Hypothalamus (tissue), 51 donors: ENCODE measurements at places on chromosomes 3 and 15.

GRCh38 chr3:178699364-178699763, 163.1 kb downstream of the KCNMB2 start:
- no peak for DNase-seq

- no peak for DNase-seq
Measured at GRCh38 chr3:189529889-189530471, 101.2 kb upstream of the TP63 start.

DNA sequence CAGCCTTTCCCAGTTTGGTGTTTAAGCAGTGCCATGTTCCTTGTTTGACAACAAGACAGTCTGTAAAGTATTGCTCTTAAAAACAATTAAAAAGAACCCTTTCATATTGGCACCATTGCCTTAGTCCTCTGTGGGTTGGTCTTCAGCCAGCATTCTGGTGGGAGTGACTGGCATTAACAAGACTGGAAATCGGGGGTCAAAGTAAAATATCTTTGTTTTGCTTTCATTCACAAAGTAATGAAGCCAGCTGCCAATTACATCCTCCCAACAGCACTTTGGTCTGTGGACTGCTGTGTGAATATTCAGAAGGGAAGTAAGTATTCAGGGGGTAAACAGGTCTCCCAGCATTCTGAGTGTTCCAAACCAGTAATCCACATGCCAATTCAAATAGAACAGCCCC, 8.3 kb upstream of the VILL start:
- no peak for DNase-seq

DNA sequence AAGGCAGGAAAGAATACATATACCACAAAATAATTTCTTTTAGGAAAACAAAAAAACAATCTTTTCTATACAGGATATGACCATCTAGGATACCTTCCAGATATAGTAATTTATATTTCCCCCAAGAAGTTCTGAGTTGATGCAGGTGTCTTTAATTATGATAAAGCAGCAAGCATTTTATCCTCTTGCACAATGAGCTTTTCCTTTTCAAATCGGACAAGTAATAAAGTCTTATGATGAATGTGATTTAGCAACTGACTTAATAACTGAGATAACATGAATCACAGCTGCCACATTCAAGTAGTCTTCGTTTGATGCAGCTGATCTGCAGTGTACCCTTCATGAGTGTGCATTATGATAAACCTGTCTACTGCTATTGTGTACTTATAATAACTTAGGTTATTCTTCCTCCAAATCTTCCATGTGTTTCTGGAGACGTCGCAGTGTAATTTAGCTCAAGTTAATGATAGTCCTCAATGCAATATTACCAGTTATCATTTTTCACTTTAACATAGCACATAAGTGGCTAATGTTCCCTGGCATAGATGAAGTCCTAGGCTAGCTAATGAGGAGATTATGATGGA, 260.3 kb upstream of the MRPL3 start:
- DNase-seq, result no peak

- DNase-seq, result no peak
Measured at GRCh38 chr3:144770915-144771351, 799.3 kb downstream of the DIPK2A start.

DNA sequence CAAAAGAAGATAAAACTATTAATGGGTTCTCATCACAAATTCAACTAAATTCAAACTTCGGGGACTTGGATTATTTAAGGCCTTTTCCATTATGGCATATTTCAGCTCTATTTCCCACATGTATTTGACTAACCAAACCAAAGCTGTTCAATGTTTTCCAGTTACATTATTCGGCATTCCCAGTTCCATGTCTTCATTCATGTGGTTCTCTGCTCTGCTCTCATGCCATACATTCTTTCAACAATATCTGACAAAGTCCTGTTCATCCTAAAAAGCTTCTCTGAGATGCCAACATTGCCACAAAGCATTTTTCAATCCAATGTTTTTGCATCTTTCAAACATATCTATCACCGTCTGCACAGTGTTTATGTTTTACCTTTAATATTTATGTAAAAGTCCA, 141.4 kb downstream of the GREM1 start:
- DNase-seq, result no peak

- DNase-seq, result no peak
Measured at GRCh38 chr15:41775651-41776050, 1.4 kb downstream of the MAPKBP1 start.

DNA sequence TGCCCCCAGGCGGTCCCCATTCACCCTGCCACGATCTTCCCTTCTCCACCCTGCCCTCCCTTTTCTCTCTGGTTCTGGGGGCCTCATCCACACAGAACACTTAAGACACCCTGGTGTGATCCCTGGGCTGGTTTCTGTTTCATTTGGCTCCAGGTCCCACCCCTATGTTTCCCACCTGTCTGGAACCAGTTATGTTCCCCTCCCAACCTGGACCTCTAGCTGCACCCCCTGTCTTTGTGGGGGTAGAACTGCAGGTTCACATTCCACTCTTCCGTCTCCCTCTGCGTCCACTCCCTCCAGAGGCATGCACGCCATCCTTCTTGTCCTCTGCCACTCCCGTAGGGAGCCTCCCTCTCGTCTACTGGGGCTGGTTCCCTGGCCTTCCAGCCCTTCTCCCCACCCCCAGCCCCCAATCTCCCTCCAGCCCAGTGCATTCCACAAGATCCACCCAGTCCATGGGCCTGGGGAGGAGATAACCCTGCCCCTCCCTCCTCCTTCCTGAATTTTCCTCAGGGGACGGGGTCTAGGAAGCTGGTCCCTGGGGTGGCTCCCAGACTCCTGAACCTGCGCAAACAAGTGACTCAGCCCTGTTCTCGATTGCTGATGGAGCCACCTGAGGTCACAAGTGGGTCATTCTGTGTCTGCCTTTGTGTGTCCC, 73.8 kb downstream of the ABTB1 start:
- DNase-seq, result no peak

GRCh38 chr3:64398006-64398405, 172.7 kb upstream of the PRICKLE2 start:
- DNase-seq, result no peak

DNA sequence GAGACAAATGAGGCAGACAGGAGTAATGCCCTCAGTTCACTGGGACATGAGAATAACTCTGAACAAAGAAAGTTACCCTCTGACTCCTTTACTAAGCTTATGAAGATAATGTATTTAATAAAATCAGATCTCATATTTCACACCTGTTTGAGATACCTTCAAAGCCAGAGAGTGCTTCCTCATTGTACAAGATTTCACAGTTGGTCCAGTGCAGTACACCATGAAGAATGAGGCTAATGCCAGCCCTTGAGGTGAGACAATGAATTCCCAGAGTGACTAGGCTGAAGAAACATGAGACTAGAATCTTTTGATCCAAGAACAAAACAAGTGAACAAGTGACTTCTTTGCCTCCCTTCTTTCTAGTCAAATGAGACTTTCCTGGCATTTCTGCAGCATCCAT, 1133.8 kb downstream of the TUSC7 start:
- no peak for DNase-seq

GRCh38 chr3:100155128-100155527, 40.8 kb upstream of the FILIP1L start:
- DNase-seq, result no peak

DNA sequence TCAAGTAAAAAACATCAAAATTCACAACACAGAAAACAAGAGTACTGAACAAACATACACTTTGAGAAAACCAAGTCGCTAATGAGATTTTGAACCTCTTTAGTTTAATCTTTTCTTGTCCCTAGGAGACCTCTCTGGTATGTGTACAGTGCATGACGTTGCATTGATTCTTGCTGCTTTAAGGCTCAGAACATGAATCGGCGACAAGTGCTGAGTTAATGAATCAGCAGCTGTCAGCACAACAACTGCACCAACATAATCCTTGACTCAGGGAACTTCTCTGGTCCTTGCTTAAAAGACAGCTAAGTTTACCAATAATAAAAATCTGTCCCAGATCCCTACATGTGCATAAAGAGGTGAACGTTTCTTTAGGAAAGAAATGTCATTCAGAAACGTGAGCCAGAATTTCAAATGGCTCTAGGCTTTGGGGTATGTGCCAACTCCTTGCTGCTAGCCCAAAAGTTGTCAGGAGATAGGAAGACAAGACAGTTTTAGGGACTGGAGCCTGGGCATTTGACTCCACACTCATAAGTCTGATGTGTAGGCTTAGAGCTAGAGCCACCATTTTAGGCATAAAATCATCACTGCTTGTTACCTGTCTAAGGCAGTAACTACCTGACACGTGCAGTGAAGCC, 86.9 kb downstream of the IL5RA start:
- DNase-seq, result no peak

DNA sequence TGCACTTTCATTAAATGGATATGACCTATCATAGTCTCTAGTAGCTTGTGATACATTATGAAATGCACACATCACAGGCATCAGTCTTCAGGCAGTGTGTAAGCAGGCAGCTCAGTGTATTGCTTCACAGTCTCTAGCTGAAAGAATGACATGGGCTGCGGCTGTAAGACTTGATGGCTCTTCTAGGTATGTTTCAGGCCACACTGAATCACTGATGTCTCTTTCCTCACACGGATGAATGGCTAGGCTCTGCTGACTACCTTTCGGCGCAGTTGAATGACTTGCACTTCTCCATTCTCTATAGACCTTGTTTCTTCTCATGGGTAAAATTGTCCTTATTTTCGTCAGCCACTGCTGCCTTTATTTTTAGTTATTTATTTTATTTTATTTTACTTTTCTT, 15.4 kb downstream of the APH1B start:
- no peak for DNase-seq

- no peak for DNase-seq
Measured at GRCh38 chr3:141546586-141546985, 59.8 kb downstream of the RASA2 start.

DNA sequence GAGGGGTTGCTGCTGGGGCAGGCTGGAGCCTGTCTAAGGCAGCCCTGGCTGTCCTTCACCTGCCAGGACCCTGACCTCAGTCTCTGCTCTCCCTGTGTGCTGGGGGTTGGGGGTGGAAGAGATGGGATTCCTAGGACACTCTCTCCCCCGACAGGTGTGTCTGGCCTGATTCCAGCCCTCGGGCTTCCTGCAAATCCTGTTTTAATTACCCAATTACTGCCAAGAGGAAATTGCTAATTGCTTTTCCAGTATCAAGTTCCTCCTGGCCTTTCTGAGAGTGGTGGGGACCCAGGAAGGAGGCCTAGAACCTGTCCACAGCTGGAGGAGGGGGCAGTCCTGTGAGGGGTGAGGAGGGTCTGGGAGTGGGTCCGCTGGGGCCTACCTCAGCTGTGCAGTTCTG, 15.8 kb downstream of the PLXNA1 start:
- no peak for DNase-seq

- DNase-seq, result no peak
Measured at GRCh38 chr3:66393333-66394005, 107.4 kb downstream of the LRIG1 start.

DNA sequence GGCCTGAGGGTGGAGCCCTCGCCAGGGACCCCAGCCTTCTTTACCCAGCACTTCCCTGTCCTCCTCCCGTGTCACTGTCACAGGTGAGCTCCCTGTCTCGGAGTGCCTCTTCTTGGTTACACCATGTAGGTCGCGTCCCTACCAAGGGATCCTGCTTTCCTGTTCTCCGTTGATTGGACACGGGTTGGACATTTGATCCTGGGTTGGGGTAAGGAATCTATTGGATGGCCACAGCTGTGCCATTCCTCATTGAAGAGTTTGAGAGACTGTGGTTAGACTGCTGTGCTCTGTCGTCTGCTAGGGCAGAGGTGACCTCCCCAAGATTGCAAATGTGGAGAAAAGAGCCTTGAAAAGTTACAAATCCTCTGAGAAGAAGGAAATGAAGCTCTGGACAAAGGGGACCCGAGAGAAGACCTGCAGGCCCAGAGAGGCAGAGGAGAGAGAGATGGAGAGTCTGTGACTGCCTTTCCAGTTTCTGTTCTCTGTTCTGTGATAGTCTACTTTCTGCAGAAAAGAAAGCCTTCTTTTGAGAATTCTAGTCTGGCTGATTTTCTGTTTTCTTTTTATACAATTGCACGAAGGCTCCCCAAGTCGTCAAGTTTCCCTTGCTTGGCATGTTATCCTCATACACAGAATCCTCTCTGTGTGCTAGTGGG, 325.7 kb upstream of the RGMA start:
- DNase-seq, result no peak

DNA sequence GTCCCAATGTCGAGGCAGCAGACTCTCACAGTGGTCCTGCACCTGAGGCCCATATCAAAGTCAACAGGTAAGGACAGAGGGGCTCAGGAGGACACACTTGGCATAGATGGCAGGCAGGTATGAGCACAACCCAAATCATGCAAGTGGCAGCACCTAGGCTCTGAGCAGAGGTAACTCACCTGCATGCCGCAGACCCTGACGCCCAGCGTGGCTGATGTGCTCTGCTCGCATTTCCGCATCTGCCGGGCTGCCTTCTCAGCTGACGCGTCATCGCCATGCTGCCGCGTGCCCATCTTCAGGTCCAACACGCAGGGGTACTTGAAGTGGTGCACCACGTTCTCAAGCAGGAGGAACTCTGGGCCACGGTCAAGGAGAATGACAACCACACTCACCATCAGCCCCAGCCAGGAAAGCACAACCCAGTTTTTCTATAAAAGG, 4.2 kb upstream of the GMPPB start:
- no peak for DNase-seq

DNA sequence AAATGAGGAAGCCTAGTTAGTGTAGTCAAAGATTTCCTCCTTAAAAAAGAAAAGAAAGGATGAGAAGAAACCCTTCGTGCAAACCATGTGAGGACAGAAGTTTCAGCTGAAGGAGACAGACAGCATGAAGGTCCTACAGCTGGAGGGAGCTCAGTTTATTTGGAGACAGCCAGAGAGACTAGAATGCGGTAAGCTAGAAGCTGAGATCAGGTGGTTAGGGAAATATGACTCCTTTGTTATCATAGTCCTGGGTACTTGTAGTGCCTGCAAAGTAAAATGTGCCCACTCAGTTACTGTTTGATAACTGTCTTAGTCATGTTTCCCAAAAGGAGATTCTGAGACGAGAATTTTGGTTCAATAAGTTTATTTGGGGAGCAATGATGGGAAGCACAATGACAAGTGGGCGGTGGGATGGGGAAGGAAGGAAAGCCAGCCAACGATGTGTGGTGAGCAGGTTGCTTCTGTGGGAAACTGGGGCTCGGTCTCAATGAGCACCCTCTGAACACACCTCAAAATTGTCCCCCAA, 178.8 kb upstream of the SNTN start:
- DNase-seq, result no peak

GRCh38 chr3:171283848-171284222, 176.4 kb downstream of the TNIK start:
- no peak for DNase-seq

DNA sequence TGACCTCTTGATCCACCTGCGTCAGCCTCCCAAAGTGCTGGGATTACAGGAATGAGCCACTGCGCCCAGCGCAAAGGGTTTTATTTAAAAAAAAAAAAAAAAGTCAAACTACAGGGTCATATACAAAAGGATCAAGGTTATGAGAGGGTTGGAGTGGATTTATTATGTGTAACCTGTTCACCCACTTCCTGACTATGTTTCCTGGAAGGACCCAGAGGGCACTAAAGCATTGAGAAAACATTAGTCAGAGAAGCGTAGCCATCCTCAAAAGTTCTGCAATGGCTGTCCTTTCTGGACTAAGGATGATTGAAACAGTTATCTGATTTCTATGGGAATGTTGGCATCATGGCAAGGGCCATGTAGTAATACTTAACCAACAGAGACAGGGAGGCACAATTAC, 7.3 kb upstream of the SCAPER start:
- DNase-seq, result no peak

- DNase-seq, result no peak
Measured at GRCh38 chr3:129122412-129123011, 908 bp upstream of the RAB43 start.

GRCh38 chr15:97747342-97747741, 213.2 kb upstream of the ARRDC4 start:
- no peak for DNase-seq
